ENCODE measurements at places on chromosomes 2 and 18.

DNA sequence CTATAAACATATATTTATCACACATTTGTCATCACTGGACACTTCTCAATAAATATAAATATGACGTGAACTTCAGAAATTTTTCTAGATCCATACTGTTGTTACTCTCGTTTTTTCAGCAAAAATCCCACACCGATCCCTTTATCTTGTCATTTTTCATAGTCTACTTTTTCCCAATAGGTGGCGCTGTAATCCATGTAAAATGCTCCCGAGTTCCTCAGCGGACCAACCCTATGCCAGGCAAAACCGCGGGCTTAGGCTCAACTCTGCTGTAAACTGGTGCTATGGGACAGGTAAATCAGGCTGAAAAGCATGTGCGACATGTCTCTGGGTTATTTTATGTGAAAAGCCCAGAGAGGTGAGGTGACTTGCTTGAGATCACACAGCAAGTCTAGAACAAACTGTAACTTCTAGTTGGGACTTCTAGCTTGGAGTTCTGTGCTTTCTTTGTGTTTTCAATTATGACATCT is 104.0 kb downstream of the COBLL1 start:
- DNase-seq = peak; percentile 24

GRCh38 chr2:1588978-1589621 is 155.2 kb downstream of the PXDN start:
- no peak for DNase-seq

DNA sequence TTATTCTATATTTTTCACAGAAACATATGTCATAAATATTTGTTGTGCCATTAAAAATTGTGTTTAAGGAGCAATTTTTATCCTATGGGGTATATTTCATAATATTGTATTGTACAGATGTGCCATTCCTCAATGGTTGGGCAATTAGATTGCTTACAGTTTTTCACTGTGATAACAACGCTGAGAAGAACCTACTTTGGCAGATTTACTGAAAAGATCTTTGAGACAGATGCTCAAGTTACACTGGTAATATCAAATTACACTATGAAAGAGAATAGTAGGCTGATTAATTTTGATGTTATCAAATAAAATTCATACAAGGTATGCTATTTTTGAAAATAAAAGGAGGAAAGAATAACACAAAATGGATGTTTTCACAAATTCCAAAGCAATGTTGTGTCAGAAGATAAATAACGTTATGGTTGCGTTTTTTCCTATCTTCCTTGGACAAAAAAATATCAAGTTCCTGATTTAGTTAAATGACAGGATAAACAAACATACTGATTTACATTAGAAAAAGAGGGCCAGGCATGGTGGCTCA is 335.1 kb upstream of the ZNF521 start:
- DNase-seq = no peak

- no peak for DNase-seq
Observed at GRCh38 chr2:236665572-236666118, 96.0 kb downstream of the ACKR3 start.

DNA sequence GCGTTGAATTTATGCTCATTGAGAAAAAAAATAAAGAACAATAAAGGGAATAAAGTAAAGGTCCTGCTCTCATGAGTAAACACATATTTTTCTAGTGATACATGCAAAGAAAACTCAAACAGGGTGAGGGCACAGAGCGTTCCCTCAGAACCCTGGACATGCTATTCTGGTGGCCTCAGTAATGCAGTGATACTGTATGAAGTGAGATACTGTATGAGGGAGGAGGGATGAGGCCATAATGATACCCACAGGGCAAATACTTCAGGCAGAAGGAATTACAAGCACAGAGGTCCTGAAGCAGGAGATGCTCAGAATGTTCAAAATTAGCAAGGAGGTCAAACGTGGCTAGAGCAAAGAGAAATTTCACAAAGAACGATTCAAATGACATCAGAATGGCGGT is 28.4 kb upstream of the RNU4ATAC start:
- no peak for DNase-seq

- DNase-seq = no peak
Observed at GRCh38 chr18:21664069-21664468, 40.5 kb downstream of the ABHD3 start.

GRCh38 chr2:41908349-41908748 is 139.5 kb upstream of the PKDCC start:
- DNase-seq = no peak
